ENCODE measurements at places on chromosomes 7 and 10. TPM values are rescaled to one million over a fixed set of nuclear protein-coding genes. Genes with fewer than 3 reads are reported as not detected.

DNA sequence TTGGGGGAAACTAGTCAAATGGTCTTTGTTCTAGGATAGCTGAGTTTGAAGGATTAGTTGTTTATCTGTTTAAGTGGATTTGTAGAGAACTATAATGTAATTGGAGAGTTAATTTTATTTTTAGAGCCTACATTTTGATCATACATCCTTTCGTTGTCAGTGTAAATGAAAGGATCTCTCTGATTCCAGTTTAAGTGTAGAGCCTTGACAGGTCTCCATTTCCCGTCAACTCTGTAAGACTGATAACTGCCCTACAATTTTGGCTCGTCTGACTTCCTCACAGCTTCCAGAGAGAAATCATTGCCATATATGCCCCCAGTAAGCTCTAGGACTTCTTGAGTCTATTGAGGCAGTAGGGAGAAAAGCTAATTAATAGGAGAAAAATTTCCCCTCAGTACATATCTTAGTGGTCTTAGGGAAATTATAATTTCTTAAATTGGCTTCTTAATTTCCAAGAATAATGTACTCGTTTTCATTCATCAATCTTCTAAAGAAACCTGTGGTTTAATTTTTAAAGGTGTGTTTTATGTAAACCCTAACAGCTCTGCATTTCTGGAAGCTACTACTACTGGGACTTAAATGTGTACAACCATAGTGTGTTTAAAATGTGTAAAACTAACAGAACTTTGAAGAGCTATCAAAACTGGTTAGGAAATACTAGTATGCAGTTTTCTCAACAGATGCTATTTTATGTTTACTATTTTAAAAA is 3.8 kb downstream of the KMT2E start:
- DNase-seq = no peak
- H3K36me3 ChIP-seq = no peaks in the 10 kb centered on the region
- no peaks in the 10 kb centered on the region for H3K27me3 ChIP-seq

DNA sequence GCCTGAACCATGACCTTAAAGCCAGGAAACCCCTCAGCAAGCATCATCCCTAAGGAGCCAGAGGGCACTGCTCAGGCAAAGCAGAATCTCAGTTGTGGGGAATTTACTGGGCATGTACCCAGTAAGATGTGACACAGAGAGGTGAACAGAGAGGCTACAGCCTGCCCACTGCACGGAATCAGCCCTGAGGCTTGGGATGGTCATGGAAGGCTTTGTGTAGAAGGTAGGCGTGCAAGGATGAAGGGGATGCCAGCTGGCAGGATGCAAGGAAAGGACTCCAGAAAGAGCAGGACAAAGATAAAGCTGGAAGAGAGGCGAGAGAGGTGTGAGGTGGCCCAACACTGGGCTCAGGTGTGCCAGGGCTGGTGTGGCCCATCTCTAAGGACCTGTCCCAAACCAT is 2.4 kb upstream of the AIFM2 start:
- DNase-seq = no peak
- no peak overlapping the region for H3K4me3 ChIP-seq
- no peaks in the 10 kb centered on the region for H3K4me1 ChIP-seq
- no peak overlapping the region for H3K27ac ChIP-seq
- H3K27me3 ChIP-seq = no peaks in the 10 kb centered on the region
- no peaks in the 10 kb centered on the region for H3K36me3 ChIP-seq

DNA sequence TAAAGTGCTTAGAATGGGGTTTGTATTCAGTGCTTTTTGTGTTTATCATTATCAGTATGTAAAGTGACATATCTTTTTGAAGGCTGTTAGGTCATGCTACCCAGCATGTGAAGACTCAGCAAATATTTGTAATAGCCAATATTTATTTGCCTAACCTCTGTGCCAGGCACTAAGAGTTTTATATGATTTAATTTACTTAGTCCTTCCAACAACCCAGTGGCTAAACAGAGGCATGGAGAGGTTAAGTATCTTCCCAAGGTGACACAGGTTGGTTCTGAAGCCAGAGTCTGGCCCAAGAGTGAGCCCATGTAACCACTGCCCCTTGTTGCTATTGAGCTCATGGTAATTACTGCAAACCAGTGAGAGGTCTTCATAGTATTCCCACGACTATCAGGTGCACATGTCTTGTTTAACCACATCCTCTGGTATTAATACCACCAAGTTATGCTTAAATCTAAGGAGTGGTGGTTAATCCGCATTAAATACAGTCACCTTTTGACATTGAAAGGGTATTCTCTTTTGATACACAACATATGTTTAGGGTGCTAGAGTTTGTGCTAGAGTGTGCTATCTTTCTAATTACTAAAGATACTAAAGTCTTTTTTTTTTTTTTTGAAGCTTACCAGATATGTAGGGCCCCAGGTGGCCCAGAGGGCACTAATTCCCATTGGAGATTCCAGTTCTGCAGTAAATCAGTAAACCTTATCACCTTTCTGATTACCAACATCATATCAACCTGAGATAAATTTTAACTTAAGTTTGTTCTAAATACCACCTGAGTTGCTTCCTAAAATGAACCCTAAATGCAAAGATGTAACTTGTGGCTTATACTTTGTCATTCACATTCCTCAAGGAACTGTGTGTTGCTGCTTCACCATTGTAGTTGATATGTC is 2.9 kb downstream of the ADD3 start:
- H3K27me3 ChIP-seq = no peaks in the 10 kb centered on the region
- no peak for DNase-seq
- H3K27ac ChIP-seq = no peak overlapping the region
- no peak overlapping the region for H3K4me3 ChIP-seq

- DNase-seq = no peak
- H3K27ac ChIP-seq = no peak overlapping the region
- H3K4me3 ChIP-seq = no peak overlapping the region
- no peaks in the 10 kb centered on the region for H3K36me3 ChIP-seq
- no peaks in the 10 kb centered on the region for H3K4me1 ChIP-seq
Observed at GRCh38 chr10:119531067-119531466, 11.5 kb downstream of the RGS10 start.

DNA sequence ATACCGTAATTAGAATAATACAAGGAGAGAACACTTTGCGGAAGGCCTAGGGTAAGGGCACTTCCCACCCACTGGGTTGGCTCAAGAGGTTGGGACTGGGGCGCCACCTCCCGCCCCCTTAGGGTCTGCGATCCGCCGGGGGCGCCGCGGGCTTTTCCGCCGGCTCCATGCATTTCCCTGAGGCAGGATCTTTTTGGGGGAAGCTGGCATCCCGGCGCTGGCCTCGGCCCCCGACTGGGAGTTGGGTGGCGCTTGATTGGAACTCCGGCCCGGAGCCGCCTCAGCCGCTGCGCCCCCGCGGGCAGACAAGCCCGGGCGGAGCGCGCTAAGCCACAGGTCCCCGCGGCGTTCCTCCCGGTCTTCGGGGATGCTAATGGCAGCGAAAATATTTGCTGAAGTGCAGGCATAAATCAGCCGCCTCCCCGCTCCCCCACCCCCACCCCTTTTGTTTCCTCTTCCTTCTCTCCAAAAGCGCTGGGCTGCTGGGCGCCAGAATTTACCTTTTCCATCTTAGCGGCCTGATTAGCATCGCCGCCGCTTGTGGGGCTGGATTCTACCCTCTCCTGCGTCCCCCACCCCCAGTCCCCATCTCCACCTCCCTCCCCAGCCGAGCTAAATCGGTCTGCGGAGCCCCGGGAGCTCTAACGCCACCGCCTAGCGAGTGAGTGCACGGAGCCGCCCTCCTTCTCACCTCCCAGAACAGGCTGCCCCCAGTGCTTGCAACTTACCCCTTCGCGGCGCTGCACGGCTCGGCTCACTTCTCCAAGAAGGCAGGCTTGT is 5.1 kb downstream of the UNC5B start:
- peak overlapping the region; percentile 66 for H3K27ac ChIP-seq
- peaks cover 2% of the 10 kb centered on the region for H3K27me3 ChIP-seq
- no peaks in the 10 kb centered on the region for H3K36me3 ChIP-seq
- no peak overlapping the region for H3K4me3 ChIP-seq
- H3K4me1 ChIP-seq = peaks cover 22% of the 10 kb centered on the region

DNA sequence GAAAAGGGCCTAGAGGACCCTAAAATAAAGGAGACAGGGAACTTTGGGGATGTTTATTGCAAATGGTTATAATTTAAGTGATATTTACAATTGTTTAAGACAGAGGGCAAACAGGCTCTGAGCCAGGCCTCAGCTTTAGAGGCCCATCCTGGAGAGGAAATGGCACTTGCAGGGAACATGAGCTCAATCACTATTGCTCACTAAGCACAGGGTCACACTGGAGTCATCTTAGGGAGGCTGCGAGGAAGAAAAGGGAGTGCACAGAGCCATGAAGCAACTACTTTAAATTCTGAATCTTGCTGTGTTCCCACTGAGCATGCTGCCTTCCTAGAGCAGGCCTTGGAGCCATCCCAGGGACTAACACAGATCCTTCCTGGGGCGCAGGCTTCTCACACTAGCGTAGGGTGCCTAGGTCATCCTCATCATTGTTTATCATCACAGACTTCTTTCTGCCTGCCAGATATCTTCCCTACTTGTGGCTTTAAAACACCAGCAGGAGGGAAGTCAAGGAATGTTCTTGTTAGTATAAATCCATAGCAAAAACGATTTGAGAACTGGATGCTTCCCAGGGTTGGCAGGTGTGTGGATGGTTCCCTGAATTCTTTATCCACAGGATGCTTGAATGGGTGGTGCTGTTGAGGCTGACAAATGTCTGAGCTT is 12.7 kb upstream of the DNAJB12 start:
- DNase-seq = no peak
- H3K4me3 ChIP-seq = no peak overlapping the region
- no peaks in the 10 kb centered on the region for H3K36me3 ChIP-seq
- H3K4me1 ChIP-seq = peaks cover 3% of the 10 kb centered on the region
- H3K27me3 ChIP-seq = no peaks in the 10 kb centered on the region

GRCh38 chr7:151012031-151012692 is 12.1 kb downstream of the ATG9B start:
- no peaks in the 10 kb centered on the region for H3K36me3 ChIP-seq
- H3K27ac ChIP-seq = no peak overlapping the region
- no peak for DNase-seq
- H3K27me3 ChIP-seq = peaks cover 17% of the 10 kb centered on the region
- H3K4me3 ChIP-seq = no peak overlapping the region

EVX1 gene
- 1.3 TPM for total RNA-seq

DNA sequence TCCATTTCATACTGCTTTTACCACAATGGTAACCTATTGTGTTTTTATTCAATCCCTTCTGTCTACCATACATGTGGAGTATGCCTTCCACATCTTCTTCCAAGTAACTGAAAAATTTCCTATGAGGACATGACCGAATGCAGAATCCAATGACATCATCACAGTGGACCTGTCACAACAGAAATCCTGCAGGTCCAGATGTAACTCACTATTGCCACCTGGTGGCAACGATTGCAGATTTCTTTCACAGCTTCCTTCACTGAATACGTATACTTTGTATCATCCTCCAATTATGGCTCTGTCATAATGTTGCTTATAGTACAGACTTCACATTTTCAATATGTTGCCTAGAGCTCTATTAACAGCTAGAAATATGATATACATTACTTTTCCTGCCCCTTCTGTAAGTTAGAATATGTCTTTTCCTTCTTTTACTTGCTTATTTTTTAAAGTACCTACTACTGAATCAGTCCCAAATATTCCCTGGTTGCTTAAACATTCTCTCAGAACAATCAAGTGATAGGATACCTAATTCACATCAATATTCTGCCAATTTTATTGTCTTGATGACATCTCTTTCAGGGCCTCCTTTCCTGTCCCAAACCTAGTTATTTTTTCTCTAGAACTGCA is 45.4 kb downstream of the SLC13A1 start:
- no peaks in the 10 kb centered on the region for H3K36me3 ChIP-seq
- H3K4me1 ChIP-seq = no peaks in the 10 kb centered on the region
- DNase-seq = peak; percentile 71

Data from adrenal gland (tissue), 19 donors.